Stimulated activated CD8-positive, alpha-beta memory T cell treated with anti-CD3 and anti-CD28 coated beads, Interleukin-4, amount 100 ng/mL, for 4 hours (primary cell): ENCODE measurements at places on chromosomes 4 and X.

- no peak for DNase-seq
These were observed 8.3 kb downstream of the SRPX2 start for GRCh38 chrX:100652266-100652665.

DNA sequence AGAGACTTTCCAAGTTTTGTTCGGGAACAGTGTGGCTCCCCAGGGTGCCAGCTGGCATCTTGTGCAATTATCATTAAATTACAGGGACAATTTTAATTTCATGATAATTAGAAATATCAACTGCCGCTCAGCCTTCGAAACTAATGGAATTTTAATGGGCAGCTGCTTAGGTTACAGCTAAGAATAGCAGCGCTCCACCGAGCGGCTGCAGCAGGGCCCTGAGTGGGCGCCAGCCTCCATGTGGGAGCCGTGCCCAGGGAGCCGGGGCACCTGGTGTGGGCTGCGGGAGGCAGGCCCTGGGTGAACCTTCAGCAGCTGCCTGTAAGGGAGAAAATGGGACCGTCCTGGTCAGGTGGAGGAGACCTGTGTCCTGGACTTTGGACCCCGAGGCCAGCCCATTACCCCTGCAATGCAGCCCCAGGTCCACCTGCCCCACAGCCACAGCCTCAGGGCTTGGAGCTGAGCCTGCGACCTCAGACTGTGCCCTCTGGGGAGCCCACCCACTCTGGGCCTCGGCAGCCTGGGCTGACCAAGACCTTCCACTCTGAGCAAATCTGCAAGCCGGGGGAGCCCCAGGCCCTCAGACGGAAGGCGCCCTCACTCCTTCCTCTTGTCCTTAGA, 21.1 kb downstream of the MSANTD1 start:
- no peak for DNase-seq

- DNase-seq, result no peak
These were observed 212 bp downstream of the CLCN4 start for GRCh38 chrX:10157032-10157341.

DNA sequence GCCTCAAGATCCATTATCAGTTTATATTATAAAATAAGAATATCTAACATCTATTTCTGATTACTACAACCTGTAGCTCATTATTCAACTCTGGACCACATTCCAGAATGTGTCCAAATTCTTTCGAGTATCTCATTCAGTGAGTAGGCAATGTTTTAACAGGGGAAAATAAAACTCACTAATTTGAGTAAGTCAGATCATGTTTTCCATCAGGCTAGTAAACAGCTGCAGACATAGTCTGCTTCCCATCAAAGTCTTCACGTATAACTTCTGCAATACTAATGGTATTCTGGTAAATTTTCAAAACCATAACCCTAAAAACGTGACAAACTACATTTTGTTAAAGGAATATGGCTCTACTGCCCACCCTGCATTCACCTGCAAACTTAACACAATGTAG, 31.8 kb downstream of the TBCK start:
- DNase-seq, result no peak

GRCh38 chrX:20461002-20461401, 194.3 kb upstream of the RPS6KA3 start:
- DNase-seq, result no peak

GRCh38 chr4:172826861-172827260, 341.8 kb upstream of the GALNT7 start:
- DNase-seq, result no peak

DNA sequence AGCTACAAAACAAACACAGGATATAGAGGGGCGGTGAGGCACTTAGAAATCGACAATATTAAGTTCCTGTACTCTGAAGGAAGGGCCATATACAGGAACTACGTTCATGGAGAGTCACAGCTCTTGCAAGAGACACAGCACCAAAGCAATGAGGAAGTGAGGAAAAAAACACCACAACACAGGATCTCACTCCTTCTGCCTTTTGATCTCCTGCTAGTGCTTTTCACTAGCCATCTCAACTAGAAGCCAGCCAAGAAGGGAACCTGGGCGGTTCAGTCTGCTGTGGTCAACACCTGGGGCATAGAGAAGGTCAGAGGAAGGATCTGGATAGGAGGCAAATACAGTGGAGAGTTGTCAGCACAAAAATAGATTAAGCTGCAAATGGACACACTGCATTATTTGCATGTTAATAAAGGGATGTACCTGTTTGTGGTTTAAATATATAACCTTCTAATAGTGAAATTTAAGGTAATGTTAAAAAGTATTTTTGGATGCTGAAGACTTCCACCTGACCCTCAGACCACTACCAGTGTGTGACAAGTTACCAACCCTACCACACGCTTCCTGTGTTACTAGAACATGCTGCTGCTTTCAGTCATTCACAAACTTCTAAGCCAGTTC, 104.6 kb downstream of the DTHD1 start:
- DNase-seq, result no peak

DNA sequence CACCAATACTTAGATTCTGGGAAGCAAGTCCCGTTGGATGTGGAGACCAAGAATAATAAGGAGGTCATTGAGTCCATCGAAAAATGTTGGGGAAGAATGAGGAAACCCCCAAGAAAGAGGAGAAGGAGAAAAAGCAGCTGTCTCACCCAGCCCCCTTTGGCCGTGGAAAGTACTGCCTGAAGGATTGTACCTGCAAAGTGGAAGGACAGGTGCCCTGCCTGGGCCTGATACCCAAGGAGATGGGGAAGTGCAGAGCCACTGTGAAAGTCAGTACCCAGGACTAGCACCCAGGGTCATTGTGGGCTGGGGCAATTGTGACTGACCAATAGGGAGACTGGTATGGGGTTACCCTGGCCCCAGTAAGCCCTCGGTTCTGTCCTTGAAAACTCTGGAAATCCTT, 13.8 kb upstream of the CFAP299 start:
- DNase-seq, result no peak

GRCh38 chrX:29852767-29853166, 362.6 kb upstream of the MAGEB2 start:
- DNase-seq, result no peak

DNA sequence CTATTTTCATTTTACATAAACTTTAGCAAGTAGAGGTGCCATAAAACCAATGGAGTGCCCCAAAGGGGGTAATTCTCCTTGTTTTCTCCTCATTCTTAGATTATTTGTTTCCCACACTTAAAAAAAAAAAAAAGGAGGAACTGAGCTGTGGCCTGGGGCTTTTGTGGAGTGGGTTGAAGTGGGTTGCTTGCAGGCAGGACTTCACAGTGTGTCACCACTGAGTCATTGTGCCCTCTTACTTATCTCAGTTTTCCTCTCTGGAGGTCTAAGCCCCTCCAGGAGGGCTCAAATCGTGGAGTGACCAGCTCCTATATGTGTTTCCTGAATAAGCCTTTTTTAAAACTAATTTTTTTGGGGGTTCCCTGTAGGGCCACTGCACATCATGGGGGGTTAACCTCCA, 69.0 kb downstream of the SLC16A2 start:
- no peak for DNase-seq

GRCh38 chr4:102455750-102456149, 45.4 kb upstream of the NFKB1 start:
- DNase-seq, result no peak
